Brain microvascular endothelial cell (primary cell): ENCODE measurements at places on chromosomes 5 and 9.

- peak; percentile 100 for DNase-seq
Measured at GRCh38 chr5:138331449-138332368, at the start of gene CDC25C. Gene CDC25C (minus strand): TSS chr5:138331804. CDS start chr5:138331180, 624 bp downstream.

DNA sequence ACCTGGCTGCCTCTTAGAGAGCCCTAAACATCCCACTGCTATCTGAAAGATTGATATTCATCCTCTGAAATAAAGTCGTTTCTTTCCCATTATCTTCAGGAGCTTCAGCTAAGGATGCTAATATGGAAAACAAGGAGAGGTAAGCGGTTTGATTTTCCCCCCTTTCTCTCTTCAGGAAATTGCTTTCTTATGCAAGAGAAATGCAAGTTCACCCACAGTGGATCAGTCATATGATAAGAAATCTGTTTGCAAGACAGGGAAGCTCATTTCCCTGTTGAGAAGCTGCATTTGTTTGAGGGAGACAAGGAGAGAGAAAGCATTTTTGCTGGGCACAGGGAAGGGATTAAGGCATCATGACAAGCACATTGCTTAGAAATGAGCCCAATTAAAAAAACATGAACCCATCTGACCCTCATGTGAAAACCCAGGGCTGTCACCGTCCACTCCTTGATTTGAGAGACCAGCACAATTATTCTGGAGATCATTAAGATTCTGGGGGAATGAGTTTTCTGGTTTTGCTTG lies 53.7 kb upstream of the BOD1 start:
- no peak for DNase-seq

- DNase-seq = peak; percentile 3
Measured at GRCh38 chr9:6525326-6526045, 112.5 kb downstream of the UHRF2 start.

DNA sequence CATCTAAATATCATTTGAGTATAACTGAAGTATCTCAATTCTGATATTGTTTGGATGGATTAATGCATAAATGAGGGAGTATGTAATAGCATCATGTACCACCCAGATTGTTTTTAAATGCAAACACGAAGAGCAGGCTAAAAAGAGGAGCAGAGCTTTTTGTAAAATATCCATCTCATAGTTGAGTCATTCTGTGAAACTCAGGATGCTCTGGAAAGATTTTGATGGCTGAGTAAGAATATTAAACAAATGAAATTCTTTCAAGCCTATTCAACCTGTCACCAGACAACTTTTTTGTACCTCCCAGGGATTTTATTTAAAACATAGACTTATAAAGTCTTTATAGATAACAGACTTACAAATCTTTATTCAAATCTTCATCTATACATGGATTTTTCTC lies 625.9 kb downstream of the TLE4 start:
- no peak for DNase-seq

DNA sequence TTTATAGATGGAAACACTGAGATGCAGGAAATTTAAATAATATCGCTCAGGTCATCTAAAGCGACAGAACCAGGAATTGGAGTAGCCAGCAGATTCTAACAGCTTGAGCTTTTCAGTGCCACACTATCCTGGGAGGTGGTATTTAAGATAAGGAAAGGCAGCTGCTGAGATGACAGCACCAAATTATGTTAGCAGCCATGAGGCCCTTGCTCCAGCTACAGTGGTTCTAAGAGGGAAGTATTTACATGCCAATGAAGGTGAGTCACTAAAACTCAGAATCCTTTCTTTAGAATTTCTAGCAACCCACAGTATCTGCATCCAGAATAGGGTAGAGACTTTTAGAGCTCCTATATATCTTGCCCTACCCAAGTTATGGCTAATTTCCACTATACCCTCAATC lies 127.0 kb upstream of the VLDLR start:
- DNase-seq = peak; percentile 56

GRCh38 chr9:106479679-106480078 lies 383.3 kb upstream of the ZNF462 start:
- DNase-seq = no peak

- DNase-seq = no peak
Measured at GRCh38 chr5:113340537-113340936, 94.3 kb downstream of the TSSK1B start.

GRCh38 chr9:76433836-76434235 lies 25.1 kb upstream of the GCNT1 start:
- peak; percentile 39 for DNase-seq

DNA sequence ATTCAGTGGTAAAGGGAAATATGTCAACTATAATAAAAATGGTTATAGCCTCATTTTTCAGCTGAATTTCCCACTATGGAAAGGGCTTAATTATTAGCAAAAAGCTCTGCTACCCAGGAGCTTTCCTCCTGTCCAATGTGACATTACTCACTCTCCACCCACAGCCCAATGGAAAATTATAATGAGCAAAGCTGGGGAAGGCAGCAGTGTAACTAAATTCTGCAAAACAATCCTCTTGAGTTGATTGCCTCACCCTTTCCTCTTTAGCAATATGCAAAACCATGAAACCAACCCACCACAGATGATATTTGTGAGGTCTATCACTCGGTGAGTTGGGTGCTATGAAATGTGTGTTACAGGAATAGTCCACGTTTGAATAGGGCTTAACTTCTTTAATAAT lies 14.0 kb upstream of the PLPPR1 start:
- DNase-seq = no peak

DNA sequence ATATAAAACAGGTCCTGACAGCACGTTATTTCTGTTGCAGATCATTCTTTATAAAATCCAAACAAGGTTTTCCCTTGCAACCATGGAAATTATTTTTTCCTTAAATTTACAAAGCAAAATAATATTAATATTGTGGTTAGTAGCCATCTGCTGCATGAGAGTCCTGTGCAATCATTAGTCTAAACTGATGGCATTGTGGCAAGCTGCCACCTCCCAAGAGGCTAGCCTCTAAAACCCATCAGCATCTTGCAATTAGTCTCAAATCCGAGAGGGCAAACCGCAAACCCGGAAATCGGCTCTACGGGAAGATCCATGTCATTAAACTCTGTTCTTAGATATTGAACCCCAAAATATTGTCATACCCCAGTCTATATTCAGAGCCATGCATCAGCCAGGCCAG lies 11.3 kb upstream of the CDH6 start:
- DNase-seq = no peak
